Prostate gland (tissue), 2 donors: ENCODE measurements at places on chromosomes 1 and 21. TPM values are rescaled to one million over a fixed set of nuclear protein-coding genes. Genes with fewer than 3 reads are reported as not detected.

- H3K36me3 ChIP-seq = no peaks in the 10 kb centered on the region
- no peak overlapping the region for H3K27ac ChIP-seq
- no peaks in the 10 kb centered on the region for H3K4me1 ChIP-seq
Observed at GRCh38 chr1:68293609-68294366, 61.5 kb upstream of the WLS start.

DNA sequence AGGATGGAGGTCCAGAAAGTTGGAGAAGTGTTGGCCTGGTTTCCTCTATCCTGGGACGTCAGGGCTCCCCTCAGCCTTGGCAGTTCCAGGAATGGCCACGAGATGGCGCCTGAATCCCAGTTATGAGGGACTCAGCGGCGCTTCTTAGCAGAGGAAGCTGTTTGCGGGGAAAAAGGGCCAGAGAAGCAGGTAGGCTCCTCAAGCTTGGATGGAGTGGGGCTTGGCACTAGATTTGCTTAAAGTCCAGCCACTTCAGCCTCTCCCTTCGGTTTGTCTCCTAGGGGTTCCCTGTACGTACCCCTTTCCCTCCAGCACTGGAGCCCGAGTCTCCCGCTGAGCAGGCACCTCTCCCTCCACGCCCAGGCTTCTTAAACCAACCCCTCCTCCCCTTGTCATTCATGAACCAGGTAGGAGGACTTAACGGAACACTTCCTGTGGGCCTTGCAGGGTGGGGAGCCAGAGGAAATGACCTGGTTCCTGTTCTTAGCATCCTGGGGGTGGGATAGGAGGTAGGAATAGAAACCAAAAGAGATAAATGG is 32.0 kb upstream of the TENT5B start:
- no peaks in the 10 kb centered on the region for H3K4me1 ChIP-seq
- H3K36me3 ChIP-seq = no peaks in the 10 kb centered on the region
- H3K4me3 ChIP-seq = no peak overlapping the region
- DNase-seq = peak; percentile 86
- H3K27ac ChIP-seq = no peak overlapping the region

- H3K36me3 ChIP-seq = no peaks in the 10 kb centered on the region
- no peaks in the 10 kb centered on the region for H3K4me1 ChIP-seq
- peaks cover 1% of the 10 kb centered on the region for H3K27me3 ChIP-seq
- DNase-seq = no peak
- H3K27ac ChIP-seq = no peak overlapping the region
Observed at GRCh38 chr1:52636721-52637695, 4.0 kb downstream of the SHISAL2A start.

- no peak for DNase-seq
- H3K27me3 ChIP-seq = no peaks in the 10 kb centered on the region
- H3K27ac ChIP-seq = no peak overlapping the region
- H3K4me1 ChIP-seq = no peaks in the 10 kb centered on the region
Observed at GRCh38 chr21:33202464-33203363, 27.0 kb upstream of the IFNAR2 start.

GRCh38 chr1:185853739-185854138 is 119.5 kb downstream of the HMCN1 start:
- H3K36me3 ChIP-seq = no peaks in the 10 kb centered on the region
- DNase-seq = no peak
- H3K27me3 ChIP-seq = no peaks in the 10 kb centered on the region
- H3K4me3 ChIP-seq = no peak overlapping the region

GRCh38 chr1:201767339-201767738 is 61.6 kb upstream of the IPO9 start:
- H3K4me3 ChIP-seq = no peak overlapping the region
- no peaks in the 10 kb centered on the region for H3K36me3 ChIP-seq
- no peak overlapping the region for H3K27ac ChIP-seq
- no peak for DNase-seq

GRCh38 chr1:245245021-245245667 is 90.4 kb downstream of the KIF26B start:
- H3K27ac ChIP-seq = no peak overlapping the region
- H3K36me3 ChIP-seq = no peaks in the 10 kb centered on the region
- DNase-seq = no peak
- H3K4me3 ChIP-seq = no peak overlapping the region
- no peaks in the 10 kb centered on the region for H3K27me3 ChIP-seq

DNA sequence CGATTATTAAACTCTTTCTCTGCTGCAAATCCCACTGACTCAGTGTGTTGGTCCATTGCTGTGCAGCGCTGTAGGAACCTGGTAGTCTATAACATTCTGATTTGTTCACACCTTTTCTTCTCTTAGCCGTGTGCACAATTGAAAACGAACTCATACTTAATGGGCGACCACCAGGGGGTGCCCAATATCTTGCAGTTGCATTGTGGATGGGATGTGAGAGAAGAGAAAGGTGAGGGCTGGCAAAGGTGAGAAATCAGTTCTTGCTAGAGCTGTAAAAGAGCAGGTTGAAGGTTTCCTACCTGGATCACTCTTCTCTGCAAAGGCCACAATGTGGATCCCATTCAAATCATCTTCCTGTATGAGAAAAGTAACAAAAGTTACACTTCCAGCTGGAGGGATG is 51.0 kb downstream of the CASQ2 start:
- H3K4me3 ChIP-seq = no peak overlapping the region
- H3K27ac ChIP-seq = no peak overlapping the region
- DNase-seq = peak; percentile 52
- H3K27me3 ChIP-seq = no peaks in the 10 kb centered on the region
- H3K4me1 ChIP-seq = peaks cover 8% of the 10 kb centered on the region

GRCh38 chr1:36890776-36891175 is 143.5 kb downstream of the GRIK3 start:
- no peak overlapping the region for H3K4me3 ChIP-seq
- H3K27ac ChIP-seq = no peak overlapping the region
- no peaks in the 10 kb centered on the region for H3K27me3 ChIP-seq
- DNase-seq = peak; percentile 1

- H3K27me3 ChIP-seq = no peaks in the 10 kb centered on the region
- no peak for DNase-seq
- H3K4me1 ChIP-seq = no peaks in the 10 kb centered on the region
- H3K27ac ChIP-seq = no peak overlapping the region
- no peak overlapping the region for H3K4me3 ChIP-seq
Observed at GRCh38 chr1:232890340-232890943, 60.0 kb upstream of the NTPCR start.

GRCh38 chr1:26181586-26182382 is 4.5 kb downstream of the CNKSR1 start:
- no peak overlapping the region for H3K4me3 ChIP-seq
- no peaks in the 10 kb centered on the region for H3K36me3 ChIP-seq
- H3K4me1 ChIP-seq = no peaks in the 10 kb centered on the region
- no peak for DNase-seq
- no peaks in the 10 kb centered on the region for H3K27me3 ChIP-seq

DNA sequence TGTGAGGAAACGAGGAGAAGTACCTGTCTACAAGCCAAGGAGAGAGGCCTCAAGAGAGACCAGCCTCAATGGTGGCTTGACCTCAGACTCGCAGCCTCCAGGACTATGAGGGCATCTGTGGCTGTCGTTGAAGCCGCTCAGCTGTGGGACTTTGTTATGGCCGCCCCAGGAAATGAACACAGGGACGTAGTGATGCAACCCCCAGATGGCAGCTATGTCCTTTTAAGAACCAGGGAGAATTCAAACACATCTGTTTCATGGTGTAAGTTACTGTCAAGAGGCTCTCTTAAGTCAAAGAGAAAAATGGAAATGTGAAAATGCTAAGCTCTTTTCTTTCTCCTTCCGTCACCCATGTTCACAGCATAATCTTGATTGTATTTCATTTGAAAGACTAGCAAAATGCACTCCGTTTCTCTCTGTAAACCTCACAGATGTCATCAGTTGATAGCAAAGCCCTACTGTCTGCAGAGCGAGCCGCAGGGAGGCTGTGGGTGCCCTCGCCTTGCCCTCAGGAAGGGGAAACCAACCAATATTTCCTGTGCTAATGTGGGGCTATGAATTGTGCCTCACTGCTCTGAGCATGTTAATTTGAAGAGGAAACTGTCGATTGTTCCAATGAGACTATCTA is 21.3 kb downstream of the UBASH3A start:
- H3K36me3 ChIP-seq = no peaks in the 10 kb centered on the region
- no peak overlapping the region for H3K27ac ChIP-seq
- no peak for DNase-seq
- H3K4me1 ChIP-seq = no peaks in the 10 kb centered on the region

DNA sequence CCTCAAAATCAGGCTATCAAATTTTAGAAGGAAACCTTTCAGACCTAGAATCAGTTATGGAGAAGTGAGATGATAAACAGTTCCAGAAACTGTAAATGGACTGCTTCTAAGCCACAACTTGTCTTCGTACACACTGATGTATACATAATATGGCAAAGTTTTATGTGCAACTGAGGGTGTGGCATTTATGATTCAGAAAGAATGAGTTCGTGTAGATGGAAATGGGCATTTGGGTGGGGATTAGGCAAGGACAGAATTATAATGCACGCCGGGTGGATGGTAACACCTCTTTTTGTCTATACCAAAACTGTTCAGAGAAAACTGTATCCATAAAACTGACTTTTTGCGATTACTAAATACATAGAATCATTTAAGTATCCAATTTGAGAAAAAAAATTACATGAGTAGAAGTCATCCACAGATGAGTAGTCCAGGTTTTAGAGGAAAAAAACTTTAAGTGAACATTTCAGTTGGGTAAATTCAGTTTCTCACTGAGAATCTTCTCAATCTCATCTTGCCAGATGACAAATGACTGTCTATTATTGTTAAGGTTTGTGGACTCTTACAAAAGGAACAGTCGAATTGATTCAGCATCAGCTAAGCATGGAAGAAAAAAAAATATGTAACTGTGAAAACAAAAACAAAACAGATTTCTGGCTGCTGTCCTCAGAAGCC is 22.5 kb downstream of the ERRFI1 start:
- no peaks in the 10 kb centered on the region for H3K36me3 ChIP-seq
- H3K4me3 ChIP-seq = no peak overlapping the region
- H3K27me3 ChIP-seq = no peaks in the 10 kb centered on the region
- DNase-seq = no peak
- peak overlapping the region; percentile 78 for H3K27ac ChIP-seq
- H3K4me1 ChIP-seq = peaks cover 10% of the 10 kb centered on the region

DNA sequence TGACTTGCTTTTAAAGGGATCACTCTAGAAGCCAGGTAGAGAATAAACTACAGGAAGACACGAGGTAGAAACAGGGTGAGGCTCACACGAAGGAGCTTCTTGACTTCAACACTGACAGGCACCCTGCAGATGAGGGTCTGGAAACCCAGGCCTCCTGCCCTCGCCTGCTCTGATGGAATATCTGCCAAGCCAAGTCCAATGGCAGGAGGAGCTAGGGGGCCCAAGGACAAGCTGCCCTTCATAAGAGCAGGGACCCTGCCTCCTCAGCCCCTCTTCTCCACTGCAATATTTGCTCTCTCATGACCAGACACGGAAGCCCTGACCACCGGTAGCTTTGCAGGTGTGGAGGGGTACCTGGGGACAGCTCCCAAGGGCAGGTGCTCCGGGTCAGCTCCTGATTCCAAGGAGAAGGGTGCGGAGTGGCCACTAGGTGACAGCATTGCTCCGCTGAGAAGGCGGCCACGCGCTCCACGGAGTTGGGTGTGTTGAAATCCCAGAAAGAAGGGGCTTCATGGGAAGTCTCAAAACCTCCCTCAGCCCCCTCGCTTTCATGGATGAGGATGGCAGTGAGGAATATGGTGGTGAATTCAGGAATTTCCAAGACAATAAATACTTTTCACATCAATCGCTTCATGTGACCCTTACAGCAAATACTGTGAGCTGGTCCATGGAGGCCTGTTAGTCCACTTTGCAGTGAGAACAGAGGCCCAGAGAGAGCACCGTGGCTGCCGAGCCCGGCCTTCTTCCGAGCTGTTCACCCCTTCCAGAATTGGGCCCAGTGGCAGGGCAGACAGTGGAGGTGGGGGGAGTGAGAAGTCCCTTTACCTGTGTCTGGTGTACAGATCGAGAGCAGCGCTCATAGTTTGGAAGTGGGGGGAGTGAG is 33.2 kb upstream of the PAX7 start:
- peak; percentile 47 for DNase-seq
- H3K27ac ChIP-seq = no peak overlapping the region
- H3K4me3 ChIP-seq = no peak overlapping the region
- H3K4me1 ChIP-seq = peaks cover 3% of the 10 kb centered on the region
- no peaks in the 10 kb centered on the region for H3K27me3 ChIP-seq
- no peaks in the 10 kb centered on the region for H3K36me3 ChIP-seq

- no peaks in the 10 kb centered on the region for H3K4me1 ChIP-seq
- no peak for DNase-seq
- H3K27me3 ChIP-seq = no peaks in the 10 kb centered on the region
- no peak overlapping the region for H3K4me3 ChIP-seq
- H3K27ac ChIP-seq = no peak overlapping the region
- H3K36me3 ChIP-seq = no peaks in the 10 kb centered on the region
Observed at GRCh38 chr1:193747579-193747978, 561.2 kb upstream of the B3GALT2 start.

GRCh38 chr1:176609556-176610408 is 146.8 kb downstream of the PAPPA2 start:
- no peak overlapping the region for H3K27ac ChIP-seq
- no peak for DNase-seq
- H3K4me3 ChIP-seq = no peak overlapping the region
- H3K36me3 ChIP-seq = no peaks in the 10 kb centered on the region

GRCh38 chr1:225467193-225468020 is 39.6 kb upstream of the LBR start:
- H3K4me3 ChIP-seq = no peak overlapping the region
- no peaks in the 10 kb centered on the region for H3K36me3 ChIP-seq
- DNase-seq = no peak
- peak overlapping the region; percentile 33 for H3K27ac ChIP-seq

- DNase-seq = peak; percentile 80
- peak overlapping the region; percentile 65 for H3K27ac ChIP-seq
- no peaks in the 10 kb centered on the region for H3K4me1 ChIP-seq
- no peaks in the 10 kb centered on the region for H3K27me3 ChIP-seq
Observed at GRCh38 chr1:17531682-17532487, 7.6 kb upstream of the ARHGEF10L start.

- no peak for DNase-seq
- H3K36me3 ChIP-seq = no peaks in the 10 kb centered on the region
- no peak overlapping the region for H3K4me3 ChIP-seq
- no peak overlapping the region for H3K27ac ChIP-seq
Observed at GRCh38 chr1:5864256-5864655, 128.0 kb downstream of the NPHP4 start.

Gene EDN2
- 2.6 TPM for total RNA-seq

Gene S100A8
- total RNA-seq = 5.6 TPM

Gene SRM
- total RNA-seq = 39.3 TPM

Gene AMIGO1
- 9.5 TPM for total RNA-seq

Gene TEDDM1
- total RNA-seq = not detected

Gene KRTAP12-1
- not detected for total RNA-seq

Gene ETNK2
- total RNA-seq = 84.5 TPM

Gene SLC35F3
- total RNA-seq = 0.64 TPM

Gene GNG4
- 47.7 TPM for total RNA-seq
